Gastroesophageal sphincter (tissue), 4 donors: ENCODE measurements at places on chromosomes 3 and 15. TPM values are rescaled to one million over a fixed set of nuclear protein-coding genes. Genes with fewer than 3 reads are reported as not detected.

The RAD51 gene
- not detected for total RNA-seq

- no peak for ATAC-seq
These were observed 55.5 kb downstream of the NBEAL2 start for GRCh38 chr3:47034868-47035489.

GRCh38 chr3:100548053-100548452, 55.6 kb downstream of the TMEM45A start:
- peak; percentile 65 for ATAC-seq

DNA sequence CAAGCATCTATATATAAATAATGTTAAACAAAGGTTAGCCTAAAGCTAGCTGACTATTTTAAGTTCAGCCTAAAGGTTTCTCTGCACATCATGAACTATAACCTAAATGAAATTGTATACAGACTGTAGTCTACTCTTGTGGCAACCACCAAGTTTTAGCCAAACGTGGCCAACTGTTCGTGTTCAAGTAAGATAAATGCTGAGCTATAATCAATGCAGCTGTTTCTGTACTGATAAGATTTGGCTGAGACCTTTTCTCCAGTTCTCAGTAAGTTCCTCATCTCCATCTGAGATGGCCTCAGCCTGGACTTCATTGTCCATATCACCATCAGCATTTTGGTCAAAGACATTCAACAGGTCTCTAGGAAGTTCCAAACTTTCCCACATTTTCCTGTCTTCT, 43.7 kb upstream of the IGSF10 start:
- ATAC-seq = no peak

DNA sequence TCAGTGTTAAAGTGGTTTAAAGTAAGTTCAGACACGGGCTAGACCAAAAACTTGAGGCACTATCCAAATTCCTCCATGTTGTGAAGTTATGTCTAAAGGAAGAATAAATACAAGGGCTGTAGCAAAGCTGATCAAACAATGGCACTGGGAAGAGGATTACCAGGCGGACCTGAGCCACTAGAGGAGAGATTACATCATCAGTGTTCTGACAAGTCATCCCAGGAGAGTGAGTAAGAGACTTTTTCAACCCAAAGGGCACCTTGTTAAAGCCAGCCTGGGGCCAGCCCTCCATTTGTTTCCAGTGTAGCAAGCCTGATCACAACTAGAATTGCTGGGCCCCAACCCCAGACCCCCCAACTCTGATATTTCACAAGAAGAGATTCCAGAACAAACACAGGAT, 166.9 kb downstream of the DCLK3 start:
- ATAC-seq = no peak

DNA sequence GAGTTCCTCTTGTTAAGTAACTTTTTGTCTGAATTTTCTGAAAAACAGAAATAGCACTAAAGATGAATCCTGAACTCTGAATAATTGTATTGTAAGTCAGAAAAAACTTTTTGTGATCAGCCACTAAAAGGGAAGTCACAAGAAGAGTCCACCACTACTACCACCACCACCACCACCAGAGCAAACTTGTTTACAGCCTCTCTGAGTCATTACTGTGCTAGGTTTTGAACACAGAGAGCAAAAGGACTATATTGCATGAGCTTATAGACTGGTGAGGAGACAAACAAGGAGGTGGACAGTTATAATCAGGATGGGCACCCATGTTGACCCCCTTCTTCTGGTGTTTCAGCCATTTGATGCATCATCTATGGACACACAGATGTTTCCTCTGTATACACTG, 141.7 kb downstream of the IL5RA start:
- no peak for ATAC-seq

- no peak for ATAC-seq
These were observed 267.9 kb downstream of the BBX start for GRCh38 chr3:107790612-107791011.

- ATAC-seq = no peak
These were observed 10.8 kb downstream of the IP6K1 start for GRCh38 chr3:49775538-49775937.

DNA sequence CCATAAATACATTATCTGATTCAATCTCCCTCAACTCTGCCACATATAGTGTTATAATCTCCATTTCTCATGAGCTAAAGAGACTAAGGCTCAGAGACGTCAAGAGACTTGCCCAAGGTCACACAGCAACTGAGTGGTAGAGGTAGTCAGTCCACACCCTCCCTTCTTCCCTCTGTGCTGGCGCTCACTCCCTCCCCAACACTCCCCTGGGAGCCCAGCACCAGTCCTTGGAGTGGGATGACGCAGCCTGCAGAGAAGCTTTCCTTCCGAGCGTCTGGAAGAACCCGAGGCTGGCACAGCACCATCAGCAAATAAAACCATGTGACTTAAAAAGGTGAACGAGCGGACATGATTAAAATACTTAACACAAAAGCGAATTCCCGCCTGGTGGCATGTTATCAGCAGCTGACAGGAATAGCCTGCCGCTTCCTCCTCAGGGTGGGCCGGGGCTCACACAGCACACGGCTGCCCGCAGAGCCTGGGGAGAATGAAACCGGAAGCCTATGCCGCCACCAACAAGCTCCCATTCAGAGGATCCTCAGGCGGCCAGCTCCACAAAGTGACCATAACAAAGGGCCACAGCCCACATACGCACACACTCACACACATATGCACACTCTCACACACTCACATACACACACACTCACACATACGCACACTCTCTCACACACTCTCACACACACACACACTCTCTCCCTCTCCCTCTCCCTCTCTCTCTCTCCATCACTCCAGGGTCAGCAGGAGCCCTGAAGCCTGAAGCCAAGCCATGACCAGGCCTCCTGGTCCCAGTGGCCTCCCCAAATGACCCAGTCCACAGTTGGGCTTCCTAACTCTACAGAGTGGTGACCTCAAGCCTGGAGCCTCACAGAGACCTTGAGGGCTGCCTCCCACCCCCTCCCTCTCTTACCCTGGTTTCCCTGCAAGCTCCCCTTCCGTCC, 120.5 kb downstream of the XXYLT1 start:
- peak; percentile 61 for ATAC-seq
